ENCODE measurements at places on chromosomes 2 and 18. TPM values are rescaled to one million over a fixed set of nuclear protein-coding genes. Genes with fewer than 3 reads are reported as not detected.
A peak's percentile ranks its signal among the peaks of the same experiment; 100 is the strongest.

The COLEC11 gene
- total RNA-seq = 1.4 TPM

The RND3 gene
- total RNA-seq = 44.8 TPM

The GPR35 gene
- 1.1 TPM for total RNA-seq

The MATN3 gene
- total RNA-seq = 3.7 TPM

The UBR3 gene
- 45.7 TPM for total RNA-seq

The B4GALT6 gene
- 4.6 TPM for total RNA-seq

The CTAGE1 gene
- total RNA-seq = not detected

The UGT1A4 gene
- not detected for total RNA-seq

The LAMA3 gene
- 42.8 TPM for total RNA-seq

The ZNF513 gene
- total RNA-seq = 16.4 TPM

The WDSUB1 gene
- 13.4 TPM for total RNA-seq

DNA sequence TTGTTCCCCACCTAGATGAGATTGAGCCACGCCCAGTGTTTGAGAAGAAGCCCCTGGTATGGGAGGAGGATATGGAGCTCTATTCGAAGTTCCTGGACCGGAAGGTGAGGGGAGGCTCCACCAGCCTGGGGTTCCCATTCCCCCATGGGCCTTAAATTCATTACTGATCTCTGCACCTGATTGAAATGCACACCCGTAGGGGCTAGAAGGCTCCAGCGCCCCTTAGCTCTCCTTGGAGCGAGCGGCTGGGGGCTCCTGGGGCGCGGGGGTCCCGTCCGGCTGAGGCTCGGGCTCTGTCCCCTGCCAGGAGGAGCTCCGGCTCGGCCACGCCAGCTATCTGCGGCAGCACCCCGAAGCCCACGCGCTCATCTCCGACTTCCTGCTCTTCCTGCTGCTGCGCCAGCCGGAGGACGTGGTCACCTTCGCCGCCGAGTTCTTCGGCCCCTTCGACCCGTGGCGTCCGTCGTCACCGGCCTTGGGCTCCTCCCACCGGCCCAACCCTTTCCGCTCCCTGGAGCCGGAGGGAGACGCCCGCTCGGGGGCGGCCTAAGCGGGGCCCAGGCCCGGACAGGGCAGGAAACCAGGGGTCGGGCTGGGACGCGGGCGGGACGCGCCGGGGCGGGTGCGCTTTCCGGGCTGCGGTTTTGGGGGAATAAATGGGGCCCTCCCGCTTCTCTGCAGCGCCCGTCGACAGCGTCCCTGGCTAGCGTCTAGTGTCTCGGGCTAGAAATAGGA, 10.9 kb downstream of the CATIP start:
- peak; percentile 79 for DNase-seq
- H3K4me1 ChIP-seq = peaks cover 24% of the 10 kb centered on the region
- H3K27ac ChIP-seq = peak overlapping the region; percentile 93

DNA sequence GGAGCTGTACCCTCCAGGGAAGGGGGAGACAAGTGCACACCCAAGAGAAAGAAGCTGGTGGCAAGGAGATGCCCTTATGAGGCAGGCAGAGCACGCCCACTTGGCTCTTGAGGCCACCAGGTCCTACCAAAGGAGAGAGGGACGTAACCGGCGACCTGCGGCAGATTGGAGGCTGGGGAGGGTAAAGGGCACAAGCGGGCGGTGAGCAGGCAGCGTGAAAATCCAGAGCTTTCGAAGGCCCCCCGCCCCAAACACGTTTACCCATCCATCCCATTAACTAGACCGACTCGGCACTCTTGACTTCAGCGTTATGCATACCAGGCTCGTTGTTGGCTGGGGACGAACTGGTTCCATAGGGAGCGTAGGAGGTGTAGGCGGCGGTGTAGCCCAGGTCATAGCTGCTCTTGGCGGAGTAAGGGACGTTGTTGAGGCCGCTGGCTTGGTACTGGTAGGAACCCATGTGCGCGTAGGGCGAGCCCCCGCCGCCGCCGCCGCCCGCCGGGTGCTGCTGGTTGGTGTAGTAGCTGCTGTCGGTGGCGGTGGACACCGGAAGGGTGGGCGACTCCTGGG, 794 bp downstream of the DLX2 start:
- no peak overlapping the region for H3K27ac ChIP-seq
- DNase-seq = no peak

DNA sequence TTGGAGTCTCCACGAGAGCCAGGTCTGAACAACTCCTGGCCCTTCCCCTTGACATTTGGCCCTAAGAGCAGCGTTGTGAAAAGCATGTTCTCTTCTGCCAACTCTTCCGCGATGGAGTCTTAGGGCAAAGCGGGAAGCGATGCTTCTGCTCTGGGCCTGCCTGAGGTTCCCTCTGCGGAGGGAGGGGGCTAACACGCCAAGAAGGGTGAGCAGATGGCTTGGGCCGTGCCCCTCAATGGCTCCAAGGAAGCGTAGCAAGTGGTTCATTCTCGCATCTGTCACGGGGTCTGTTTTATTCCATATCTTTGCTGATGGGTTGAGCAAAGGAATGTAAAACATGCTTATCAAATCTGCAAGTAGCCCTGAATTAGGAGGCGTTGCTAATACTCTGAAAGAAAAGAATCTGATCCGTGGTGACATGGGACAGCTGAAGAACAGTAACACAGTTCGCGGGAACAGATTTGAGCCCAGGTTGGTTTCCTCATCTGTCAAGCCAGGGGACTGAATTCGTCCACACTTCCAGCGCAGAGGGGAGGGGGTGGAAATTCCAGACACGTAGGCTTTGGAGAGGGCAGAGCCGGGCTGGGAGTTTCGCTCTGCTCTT, 38.0 kb downstream of the DNMT3A start:
- no peaks in the 10 kb centered on the region for H3K27me3 ChIP-seq
- no peak overlapping the region for H3K27ac ChIP-seq
- peaks cover 46% of the 10 kb centered on the region for H3K4me1 ChIP-seq
- DNase-seq = no peak

GRCh38 chr2:231692847-231693246, 15.5 kb upstream of the PTMA start:
- H3K27me3 ChIP-seq = no peaks in the 10 kb centered on the region
- H3K4me1 ChIP-seq = peaks cover 5% of the 10 kb centered on the region
- H3K27ac ChIP-seq = no peak overlapping the region
- no peaks in the 10 kb centered on the region for H3K36me3 ChIP-seq
- DNase-seq = no peak

DNA sequence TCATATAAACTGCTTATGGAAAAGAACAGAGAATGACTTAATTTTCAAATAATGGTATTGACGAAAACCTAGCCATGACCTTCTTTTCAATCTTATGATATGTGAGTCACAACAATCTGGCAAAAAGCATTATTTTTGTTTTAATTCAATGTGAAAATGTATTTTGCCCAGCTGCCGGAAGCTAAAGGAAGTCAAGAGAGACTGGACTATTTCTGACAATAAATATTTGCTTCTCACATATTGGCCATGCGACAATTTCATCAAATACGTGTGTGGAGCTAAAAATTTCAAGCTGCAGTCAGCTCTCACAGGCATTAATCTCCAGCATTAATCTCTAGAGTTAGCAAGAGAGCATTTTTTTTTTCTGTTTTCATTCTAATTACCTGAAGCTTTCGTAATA, 881.0 kb downstream of the CPS1 start:
- no peak overlapping the region for H3K4me3 ChIP-seq
- no peaks in the 10 kb centered on the region for H3K4me1 ChIP-seq
- H3K36me3 ChIP-seq = no peaks in the 10 kb centered on the region
- H3K27ac ChIP-seq = no peak overlapping the region
- no peaks in the 10 kb centered on the region for H3K27me3 ChIP-seq

DNA sequence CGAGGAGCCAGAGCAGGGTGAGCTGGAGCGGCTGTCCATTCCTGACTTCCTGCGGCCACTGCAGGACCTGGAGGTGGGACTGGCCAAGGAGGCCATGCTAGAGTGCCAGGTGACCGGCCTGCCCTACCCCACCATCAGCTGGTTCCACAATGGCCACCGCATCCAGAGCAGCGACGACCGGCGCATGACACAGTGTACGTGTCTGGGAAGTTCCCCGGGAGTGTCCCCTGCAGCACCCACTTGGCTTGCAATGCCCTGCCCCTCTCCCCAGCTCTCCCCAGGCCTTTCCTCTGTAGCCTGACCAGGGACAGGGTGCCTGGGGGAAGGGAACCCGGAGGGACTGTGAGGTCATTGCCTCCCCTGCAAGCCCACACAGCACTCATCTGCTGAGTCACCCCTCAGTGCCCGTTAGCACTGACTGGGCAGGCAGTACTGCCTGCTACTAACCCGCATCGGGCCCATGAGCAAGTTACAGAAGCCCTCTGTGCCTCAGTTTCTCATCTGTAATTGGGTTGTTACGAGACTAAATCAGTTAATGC, 29.4 kb upstream of the GMPPA start:
- H3K36me3 ChIP-seq = no peaks in the 10 kb centered on the region
- no peak overlapping the region for H3K4me3 ChIP-seq
- H3K27me3 ChIP-seq = peaks cover 26% of the 10 kb centered on the region
- H3K27ac ChIP-seq = no peak overlapping the region
- no peaks in the 10 kb centered on the region for H3K4me1 ChIP-seq
- peak; percentile 74 for DNase-seq

DNA sequence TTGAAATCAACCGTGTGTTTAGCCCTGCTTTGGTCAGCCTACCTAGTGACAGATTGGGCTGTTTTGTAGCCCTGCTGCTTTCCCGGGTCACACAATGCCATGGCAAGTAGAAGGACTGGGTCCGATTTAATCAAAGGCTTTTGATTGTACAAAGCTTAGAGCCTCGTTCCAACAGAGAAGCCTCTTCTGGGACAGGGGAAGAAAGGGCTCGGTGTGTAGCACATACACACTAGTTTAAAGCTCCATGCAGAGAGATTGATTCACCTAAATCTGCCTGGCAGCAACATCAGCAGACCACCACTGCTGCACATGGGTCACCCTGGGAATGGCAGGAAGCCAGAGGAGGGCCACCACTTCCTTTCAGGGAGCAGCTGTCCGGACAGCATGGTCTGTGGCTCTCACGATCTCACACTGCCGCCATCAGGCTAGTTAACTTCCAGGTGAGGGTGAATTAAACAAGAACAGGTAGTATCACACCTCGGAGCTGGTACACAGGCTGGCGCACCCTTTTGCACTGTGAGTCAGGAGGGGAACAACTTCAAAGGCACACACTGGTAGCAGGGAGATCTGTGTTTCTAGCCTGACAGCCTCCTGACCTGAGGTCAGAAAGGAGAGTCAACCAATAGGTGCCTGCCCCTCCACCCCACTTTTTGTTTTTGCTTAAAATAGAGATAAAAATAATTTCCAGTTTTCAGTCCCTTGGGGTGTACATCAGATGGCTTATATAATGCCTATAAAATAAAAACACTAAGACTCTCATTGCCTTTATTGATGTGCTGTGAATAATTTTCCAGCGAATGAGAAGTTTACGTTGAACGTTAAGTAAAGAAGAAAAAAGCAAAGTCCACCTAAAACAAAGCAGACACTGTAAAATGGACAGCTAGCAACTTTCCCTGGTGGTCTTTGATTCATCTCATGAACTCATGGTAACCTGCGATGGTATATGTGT, 108.5 kb downstream of the CDCA7 start:
- H3K4me1 ChIP-seq = no peaks in the 10 kb centered on the region
- H3K4me3 ChIP-seq = no peak overlapping the region
- H3K27me3 ChIP-seq = no peaks in the 10 kb centered on the region
- no peaks in the 10 kb centered on the region for H3K36me3 ChIP-seq

DNA sequence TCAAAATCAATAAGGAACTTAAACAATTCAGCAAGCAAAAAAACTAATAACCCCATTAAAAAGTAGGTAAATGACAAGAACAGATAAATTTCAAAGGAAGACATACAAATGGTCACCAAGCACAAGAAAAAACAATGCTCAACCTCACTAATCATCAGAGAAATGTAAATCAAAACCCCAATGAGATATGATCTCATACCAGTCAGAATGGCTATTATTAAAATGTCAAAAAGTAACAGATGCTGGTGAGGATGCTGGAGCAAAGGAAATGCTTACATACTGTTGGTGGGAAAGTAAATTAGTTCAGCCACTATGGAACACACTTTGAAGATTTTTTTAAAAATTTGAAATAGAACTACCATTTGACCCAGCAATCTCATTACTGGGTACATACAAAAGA, 538.0 kb downstream of the TMX3 start:
- no peak overlapping the region for H3K4me3 ChIP-seq
- peaks cover 3% of the 10 kb centered on the region for H3K4me1 ChIP-seq
- H3K27me3 ChIP-seq = no peaks in the 10 kb centered on the region

DNA sequence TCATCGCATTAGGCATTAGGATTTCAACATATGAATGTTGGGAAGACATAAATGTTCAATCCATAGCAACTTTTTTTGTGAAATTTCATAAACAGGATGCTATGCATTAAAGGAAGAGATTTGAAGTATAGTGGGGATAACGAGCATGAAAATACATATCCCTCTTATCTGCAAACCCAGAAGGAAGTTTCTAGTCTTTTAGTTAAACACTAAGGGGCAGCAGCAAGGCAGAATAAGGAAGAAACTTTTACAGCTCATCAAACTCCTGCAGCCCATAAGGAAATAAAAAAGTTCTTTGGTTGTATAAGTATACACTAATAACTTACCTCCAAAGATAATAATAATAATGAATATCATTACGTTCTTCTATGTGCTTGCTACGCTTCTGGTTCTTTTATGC, 81.5 kb downstream of the CD226 start:
- H3K27ac ChIP-seq = no peak overlapping the region
- DNase-seq = no peak
- no peak overlapping the region for H3K4me3 ChIP-seq
- no peaks in the 10 kb centered on the region for H3K27me3 ChIP-seq

DNA sequence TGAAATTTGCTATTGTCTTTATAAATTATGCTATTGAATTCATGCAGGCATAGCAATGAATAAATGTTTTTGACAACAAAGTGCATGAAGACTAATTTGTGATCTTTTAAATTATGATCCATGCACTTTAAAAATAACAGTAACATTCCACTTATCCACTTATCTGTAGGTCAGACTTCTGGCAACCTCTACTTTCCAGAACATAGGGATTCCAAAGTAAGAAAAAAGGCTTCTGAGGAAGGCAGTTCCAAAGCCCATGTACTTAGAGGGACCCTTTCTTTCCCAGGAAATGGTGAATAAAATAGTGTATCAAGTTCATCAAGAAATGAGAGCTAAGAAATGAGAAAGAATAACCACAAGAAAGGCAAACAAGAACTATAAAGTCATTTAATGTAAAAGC, 58.3 kb downstream of the VIL1 start:
- H3K4me3 ChIP-seq = no peak overlapping the region
- H3K36me3 ChIP-seq = no peaks in the 10 kb centered on the region

DNA sequence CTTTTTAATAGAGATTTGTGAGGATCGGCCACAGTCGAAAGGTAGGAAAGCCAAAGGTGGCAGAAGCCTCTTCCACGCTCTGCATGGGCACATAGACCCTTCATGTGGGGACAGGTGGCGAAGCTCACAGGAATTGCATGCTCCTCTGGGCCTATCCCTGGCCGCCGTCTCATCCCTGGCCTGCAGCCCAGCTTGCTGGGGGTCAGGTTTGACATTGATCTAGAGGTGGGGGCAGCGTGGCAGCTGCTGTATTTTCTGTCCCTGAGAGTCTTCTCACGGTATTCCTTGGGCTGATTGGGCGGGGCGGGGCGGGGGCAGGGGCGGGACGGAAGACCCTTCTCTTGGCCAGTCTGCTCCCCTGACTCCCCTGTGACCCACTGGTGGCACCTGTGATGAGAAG, 48.9 kb downstream of the STK25 start:
- H3K27ac ChIP-seq = no peak overlapping the region
- H3K4me1 ChIP-seq = no peaks in the 10 kb centered on the region
- H3K36me3 ChIP-seq = peaks cover 4% of the 10 kb centered on the region
- no peaks in the 10 kb centered on the region for H3K27me3 ChIP-seq
- no peak overlapping the region for H3K4me3 ChIP-seq

GRCh38 chr2:104043864-104044263, 810.1 kb upstream of the POU3F3 start:
- no peaks in the 10 kb centered on the region for H3K27me3 ChIP-seq
- H3K27ac ChIP-seq = no peak overlapping the region

GRCh38 chr2:16099326-16099725, 159.0 kb downstream of the MYCN start:
- no peak overlapping the region for H3K27ac ChIP-seq
- H3K27me3 ChIP-seq = no peaks in the 10 kb centered on the region
- DNase-seq = no peak
- H3K4me3 ChIP-seq = no peak overlapping the region

All from left lung (tissue), 14 donors.